ENCODE measurements at places on chromosomes 2 and 18. TPM values are rescaled to one million over a fixed set of nuclear protein-coding genes. Genes with fewer than 3 reads are reported as not detected.

CLASP1 gene
- total RNA-seq, result 69.1 TPM

AKAIN1 gene
- not detected for total RNA-seq

MORN2 gene
- total RNA-seq, result 26.0 TPM

MAP3K19 gene
- total RNA-seq, result not detected

TTN gene
- under 0.01 TPM for total RNA-seq

LIMS3 gene
- total RNA-seq, result 2.7 TPM

POU3F3 gene
- total RNA-seq, result not detected

DNA sequence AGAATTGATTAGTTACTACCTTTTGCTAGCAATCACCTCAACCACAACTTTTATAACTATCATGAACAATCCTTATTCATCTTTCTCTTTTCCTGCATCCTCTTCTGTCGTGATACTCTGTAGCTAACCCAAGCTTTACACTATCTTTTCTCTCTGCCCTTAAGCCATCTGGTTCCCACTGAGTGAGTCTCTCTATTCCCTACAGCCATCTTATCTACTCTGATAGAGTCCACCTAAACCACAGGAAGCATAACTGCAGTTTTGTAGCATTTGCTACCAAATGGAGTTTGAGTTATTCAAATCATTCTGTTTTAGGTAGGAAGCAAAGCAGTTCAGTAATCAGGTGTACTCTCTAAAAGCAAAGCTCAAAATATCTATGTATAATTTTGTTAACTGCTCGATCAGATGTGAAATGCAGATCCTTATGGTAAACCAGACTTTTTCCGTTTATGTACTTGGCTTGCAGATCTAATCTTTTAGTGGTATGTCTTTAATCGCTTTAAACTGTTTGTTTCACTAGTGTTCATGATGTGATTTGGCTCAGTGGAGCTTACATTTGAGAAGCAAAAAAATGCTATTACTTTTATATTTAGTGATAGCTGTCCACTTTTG is 91.0 kb downstream of the CSRNP3 start:
- H3K27me3 ChIP-seq, result no peaks in the 10 kb centered on the region
- no peak overlapping the region for H3K27ac ChIP-seq
- H3K4me3 ChIP-seq, result no peak overlapping the region
- no peak for DNase-seq
- H3K4me1 ChIP-seq, result peaks cover 48% of the 10 kb centered on the region
- H3K36me3 ChIP-seq, result no peaks in the 10 kb centered on the region

DNA sequence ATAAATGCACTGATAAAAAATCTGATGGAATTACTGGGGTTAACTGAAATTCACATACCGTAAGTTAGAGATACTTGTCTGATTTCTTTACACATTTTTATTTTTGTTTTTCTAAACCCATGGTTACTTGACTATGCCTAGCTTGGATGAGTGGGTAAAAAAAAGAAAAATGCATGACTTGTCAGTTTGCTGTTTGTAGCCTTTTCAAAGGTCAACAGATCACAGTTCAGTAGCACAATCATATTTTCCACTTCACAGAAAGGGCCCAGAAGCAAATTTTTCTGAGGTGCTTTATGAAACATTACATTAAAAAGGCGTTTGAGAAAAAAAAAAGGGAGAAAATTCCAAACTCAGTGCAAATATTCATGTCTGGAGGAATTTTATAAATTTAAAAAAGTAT is 16.4 kb downstream of the SLC16A14 start:
- no peaks in the 10 kb centered on the region for H3K4me1 ChIP-seq
- no peaks in the 10 kb centered on the region for H3K36me3 ChIP-seq
- DNase-seq, result no peak
- H3K4me3 ChIP-seq, result no peak overlapping the region
- no peaks in the 10 kb centered on the region for H3K27me3 ChIP-seq
- no peak overlapping the region for H3K27ac ChIP-seq

- no peaks in the 10 kb centered on the region for H3K36me3 ChIP-seq
- no peaks in the 10 kb centered on the region for H3K27me3 ChIP-seq
- no peaks in the 10 kb centered on the region for H3K4me1 ChIP-seq
- no peak overlapping the region for H3K4me3 ChIP-seq
Observed at GRCh38 chr2:101188683-101189405, 37.7 kb upstream of the TBC1D8 start.

GRCh38 chr2:191029280-191029950 is 15.4 kb upstream of the STAT1 start:
- H3K4me1 ChIP-seq, result no peaks in the 10 kb centered on the region
- no peak overlapping the region for H3K27ac ChIP-seq
- H3K36me3 ChIP-seq, result no peaks in the 10 kb centered on the region
- no peak overlapping the region for H3K4me3 ChIP-seq
- no peak for DNase-seq
- no peaks in the 10 kb centered on the region for H3K27me3 ChIP-seq

GRCh38 chr2:112706170-112706664 is 14.6 kb upstream of the NT5DC4 start:
- no peaks in the 10 kb centered on the region for H3K27me3 ChIP-seq
- H3K27ac ChIP-seq, result no peak overlapping the region
- H3K36me3 ChIP-seq, result no peaks in the 10 kb centered on the region

- DNase-seq, result no peak
- H3K4me3 ChIP-seq, result no peak overlapping the region
- H3K27me3 ChIP-seq, result no peaks in the 10 kb centered on the region
- H3K36me3 ChIP-seq, result no peaks in the 10 kb centered on the region
- no peak overlapping the region for H3K27ac ChIP-seq
Observed at GRCh38 chr2:121483846-121484245, 46.8 kb upstream of the RNU4ATAC start.

DNA sequence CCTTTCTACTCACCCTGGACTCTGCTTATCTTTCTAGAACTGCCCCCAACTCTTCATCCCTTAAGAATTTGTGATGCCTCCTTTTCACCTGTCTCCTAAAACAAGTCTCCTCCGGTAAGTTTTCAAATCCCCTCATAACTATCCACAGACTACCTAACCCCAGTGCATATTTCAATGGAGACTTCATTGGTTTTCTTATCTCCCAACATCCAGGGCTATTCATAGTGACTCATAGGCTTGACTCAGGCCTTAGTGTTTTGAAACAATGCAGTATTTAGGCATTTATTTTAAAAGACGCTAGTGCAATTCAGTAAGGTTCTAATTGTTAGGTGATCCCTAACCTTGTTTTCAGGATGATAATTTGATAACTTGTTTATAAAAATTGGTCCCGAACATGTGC is 399.2 kb downstream of the CPS1 start:
- no peaks in the 10 kb centered on the region for H3K36me3 ChIP-seq
- DNase-seq, result no peak
- no peak overlapping the region for H3K27ac ChIP-seq
- no peak overlapping the region for H3K4me3 ChIP-seq
- no peaks in the 10 kb centered on the region for H3K27me3 ChIP-seq

- H3K27me3 ChIP-seq, result no peaks in the 10 kb centered on the region
- H3K4me3 ChIP-seq, result no peak overlapping the region
- no peaks in the 10 kb centered on the region for H3K36me3 ChIP-seq
- peaks cover 19% of the 10 kb centered on the region for H3K4me1 ChIP-seq
Observed at GRCh38 chr18:31657823-31658669, 26.3 kb downstream of the B4GALT6 start.

DNA sequence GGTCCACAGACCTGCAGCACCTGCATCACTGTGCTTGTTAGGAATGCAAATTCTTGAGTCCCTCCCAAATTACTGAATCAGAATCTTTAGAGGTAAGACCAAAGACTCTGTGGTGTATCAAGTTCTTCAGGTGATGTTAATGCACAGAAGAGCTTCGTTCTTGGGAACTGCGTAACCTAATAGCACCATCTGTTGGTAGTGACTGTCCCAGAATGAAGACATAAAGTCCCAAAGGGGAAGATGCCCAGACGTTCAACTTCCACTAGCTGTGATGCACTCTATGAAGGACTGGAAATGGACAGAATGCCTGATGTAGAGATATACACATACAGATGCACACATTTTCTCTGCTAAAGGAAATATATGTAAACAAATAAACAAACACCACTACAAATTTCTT is 576.0 kb downstream of the LRP1B start:
- H3K27me3 ChIP-seq, result no peaks in the 10 kb centered on the region
- H3K4me3 ChIP-seq, result no peak overlapping the region
- H3K36me3 ChIP-seq, result no peaks in the 10 kb centered on the region

GRCh38 chr2:236861944-236862343 is 223.7 kb upstream of the COPS8 start:
- no peaks in the 10 kb centered on the region for H3K27me3 ChIP-seq
- no peak for DNase-seq
- H3K27ac ChIP-seq, result no peak overlapping the region

GRCh38 chr2:157900684-157901083 is 24.6 kb upstream of the ACVR1 start:
- H3K4me1 ChIP-seq, result no peaks in the 10 kb centered on the region
- H3K36me3 ChIP-seq, result no peaks in the 10 kb centered on the region
- H3K4me3 ChIP-seq, result no peak overlapping the region
- DNase-seq, result no peak
- H3K27me3 ChIP-seq, result no peaks in the 10 kb centered on the region

Measured in A673 (cell line).